SW 1271 (cell line): ENCODE measurements at places on chromosomes 2 and 18.

DNA sequence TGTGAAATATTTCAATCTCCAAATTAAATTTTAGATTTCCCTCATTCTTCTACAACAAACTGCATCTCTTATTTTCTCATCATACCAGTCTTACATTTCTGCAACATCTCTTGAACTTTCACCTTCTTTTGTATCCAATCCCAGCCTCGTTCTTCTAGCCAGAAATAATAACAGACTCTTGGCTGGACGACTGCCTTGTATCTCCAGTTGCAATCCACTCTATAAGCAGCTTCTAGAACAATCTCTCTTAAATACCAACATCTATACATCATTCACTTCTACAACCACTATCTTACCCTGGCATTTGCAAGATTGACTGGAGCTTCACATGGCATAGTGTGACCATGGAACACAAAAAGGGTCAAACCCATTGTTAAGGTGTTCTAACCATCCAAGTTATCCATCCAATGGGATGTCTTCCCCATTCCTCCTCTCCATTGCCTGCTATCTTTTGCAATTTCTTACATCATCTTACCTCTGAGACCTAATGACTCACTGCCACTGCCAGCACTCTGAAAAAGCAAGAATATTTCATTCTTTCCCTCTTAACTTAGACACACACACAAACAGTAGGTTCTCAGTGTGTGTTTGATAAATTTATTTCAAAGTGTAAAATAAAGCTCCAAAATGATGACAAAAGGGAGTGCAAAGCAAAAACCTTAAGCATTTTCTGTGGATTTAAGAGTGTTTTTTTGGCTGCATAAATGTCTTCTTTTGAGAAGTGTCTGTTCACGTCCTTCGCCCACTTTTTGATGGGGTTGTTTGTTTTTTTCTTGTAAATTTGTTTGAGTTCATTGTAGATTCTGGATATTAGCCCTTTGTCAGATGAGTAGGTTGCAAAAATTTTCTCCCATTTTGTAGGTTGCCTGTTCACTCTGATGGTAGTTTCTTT, 145.6 kb downstream of the METTL4 start:
- no peak for DNase-seq

DNA sequence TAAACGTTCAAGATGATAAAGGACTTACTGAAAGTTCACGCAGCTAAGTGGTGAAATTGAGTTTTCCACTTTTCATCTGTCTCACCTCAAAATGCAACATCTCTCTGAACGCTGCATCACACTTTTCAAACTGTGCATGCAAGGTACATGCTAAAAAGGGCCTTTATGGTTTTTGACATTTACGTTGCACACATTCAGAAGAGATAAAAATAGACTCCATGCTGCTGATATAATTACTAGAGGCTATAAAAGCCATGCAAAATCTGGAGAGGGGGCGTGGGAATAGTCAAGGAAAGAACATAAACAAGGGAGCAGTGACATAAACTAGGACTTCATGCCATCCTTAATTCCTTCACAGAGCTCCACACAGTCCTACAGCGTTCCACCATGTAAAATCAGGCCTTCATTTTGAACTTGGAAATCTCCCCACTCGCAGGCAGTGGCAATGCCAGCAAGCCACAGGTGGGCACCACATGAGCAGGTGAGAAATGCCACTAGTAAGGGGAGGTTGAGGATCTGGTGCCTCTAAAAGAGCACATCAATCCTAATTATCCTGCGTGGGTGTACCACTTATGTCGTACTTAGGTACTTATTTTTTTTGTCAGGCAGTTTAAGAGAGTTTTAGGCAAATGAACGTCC, 71.4 kb downstream of the ZEB2 start:
- no peak for DNase-seq

DNA sequence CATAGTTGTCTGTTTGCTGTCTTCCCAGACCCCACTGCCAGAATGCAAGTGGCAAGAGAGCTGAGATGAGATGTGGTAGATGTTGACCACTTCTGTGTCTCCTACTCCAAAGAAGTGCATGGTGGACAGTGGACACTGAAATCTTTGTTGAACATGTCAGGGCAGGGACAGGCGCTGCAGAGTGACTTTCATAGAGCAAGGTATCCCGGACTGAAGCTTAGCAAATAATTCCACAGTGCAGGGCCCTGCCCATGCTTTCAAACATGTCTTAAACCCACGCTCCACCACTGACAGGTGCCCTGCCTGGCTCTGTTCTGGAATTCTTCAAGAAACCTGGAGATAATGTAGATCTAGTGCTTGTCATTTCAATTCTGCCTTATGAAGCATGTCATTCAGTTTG, 470.5 kb upstream of the ID2 start:
- DNase-seq, result no peak

DNA sequence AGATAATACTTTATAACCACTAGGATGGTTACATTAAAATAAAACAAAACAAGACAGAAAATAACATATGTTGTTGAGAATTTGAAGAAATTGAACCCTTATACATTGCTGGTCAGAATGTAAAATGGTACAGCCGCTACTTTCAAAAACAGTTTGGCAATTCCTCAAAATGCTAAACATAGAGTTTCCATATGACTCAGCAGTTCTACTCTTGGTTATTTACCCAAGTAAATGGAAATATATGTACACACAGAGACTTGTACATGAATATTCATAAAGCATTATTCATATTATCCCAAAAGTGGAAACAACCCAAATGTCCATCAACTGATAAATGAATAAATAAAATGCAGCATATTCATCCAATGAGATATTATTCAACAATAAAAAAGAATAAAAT, 92.5 kb upstream of the LRATD1 start:
- no peak for DNase-seq

DNA sequence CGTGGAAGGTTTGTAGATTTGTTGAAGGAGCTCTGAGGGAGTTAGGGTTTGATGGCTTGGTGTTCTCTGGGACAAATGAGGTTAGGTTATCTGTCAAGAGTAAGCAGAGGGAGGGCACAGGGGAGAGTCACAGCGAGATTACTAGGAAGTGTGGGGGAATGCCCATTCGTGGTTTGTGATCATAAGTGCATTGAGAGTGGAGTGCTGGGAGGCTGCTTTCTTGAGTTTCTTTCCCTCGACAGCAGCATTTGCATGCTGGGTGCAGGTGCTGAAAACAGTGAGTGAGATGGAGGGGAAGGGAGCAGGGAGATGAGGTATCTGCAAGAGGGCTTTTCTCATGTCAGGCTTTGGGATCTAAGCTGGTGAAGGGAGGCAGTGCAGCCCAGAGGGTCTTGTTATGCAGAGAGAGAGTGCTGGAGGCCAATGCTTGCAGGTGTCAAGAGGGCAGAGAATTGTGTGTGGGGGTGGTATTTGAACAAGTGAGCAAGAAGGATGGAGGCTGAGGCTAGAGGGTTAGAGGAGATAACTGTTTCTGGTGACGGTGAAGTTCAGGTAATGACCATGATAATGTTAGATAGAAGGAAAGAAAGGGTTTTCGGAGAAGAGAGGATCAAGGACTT, 8.8 kb downstream of the RALB start:
- DNase-seq, result no peak

DNA sequence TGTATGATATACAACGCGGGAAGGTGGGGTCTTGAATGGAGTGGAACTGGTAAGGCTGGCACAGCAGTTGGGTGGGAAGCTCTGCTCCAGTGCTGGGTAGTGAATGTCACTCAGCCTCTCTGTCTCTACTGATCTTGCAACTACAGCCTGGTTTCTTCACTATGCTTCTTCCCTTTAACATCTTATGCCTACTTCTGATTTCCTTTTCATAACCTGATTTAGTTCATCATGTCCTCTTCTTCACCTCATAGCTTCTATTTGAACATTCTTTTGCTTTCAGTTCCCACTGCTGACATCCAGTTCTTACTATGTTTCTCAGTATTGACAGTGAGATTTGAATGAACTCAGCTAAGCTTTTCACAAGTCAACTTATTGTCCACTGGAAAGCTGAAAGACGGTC, 286.2 kb downstream of the ARL6IP6 start:
- DNase-seq, result no peak

DNA sequence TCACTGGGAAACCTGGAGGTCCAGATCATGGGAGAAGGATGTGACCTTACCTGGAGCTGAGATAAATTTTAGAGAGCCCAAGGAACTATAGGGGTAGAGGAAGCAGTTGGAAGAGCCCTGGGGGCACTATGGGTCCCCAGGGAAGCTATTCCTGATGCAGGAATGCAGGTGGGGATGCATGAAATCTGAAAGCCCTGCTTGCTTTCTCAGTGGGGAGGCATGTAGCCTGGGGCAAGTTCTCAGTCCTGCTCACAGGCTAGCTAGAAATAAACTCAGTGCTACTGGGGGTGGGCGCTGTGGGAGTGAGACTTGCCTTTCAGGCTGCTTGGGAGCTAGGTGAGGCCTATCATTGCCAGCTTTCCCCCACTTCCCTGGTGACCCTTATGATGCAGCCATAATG, 499.7 kb downstream of the PTH2R start:
- no peak for DNase-seq

- no peak for DNase-seq
These were observed 66.6 kb downstream of the ZBTB7C start for GRCh38 chr18:48342581-48342980.

DNA sequence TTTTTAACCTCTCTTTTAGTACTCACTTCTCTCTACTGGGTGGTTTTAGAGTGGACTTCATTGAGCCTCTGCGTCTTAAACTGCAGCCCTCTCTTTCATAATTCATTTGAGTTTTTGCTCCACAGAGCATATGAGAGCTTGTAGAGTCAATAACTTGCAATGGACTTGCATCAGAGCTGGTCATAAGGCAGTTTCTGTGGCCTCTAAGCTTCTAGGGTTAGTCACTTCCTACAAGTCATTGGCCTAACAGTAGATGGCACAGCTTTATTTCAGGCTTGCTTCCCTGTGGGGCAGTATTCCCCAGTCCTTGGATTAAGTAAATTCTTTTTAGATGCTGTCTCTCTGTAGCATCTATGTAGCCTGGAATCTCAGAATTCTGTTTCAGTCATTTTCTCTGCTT, 1435.7 kb downstream of the LRP1B start:
- DNase-seq, result no peak

DNA sequence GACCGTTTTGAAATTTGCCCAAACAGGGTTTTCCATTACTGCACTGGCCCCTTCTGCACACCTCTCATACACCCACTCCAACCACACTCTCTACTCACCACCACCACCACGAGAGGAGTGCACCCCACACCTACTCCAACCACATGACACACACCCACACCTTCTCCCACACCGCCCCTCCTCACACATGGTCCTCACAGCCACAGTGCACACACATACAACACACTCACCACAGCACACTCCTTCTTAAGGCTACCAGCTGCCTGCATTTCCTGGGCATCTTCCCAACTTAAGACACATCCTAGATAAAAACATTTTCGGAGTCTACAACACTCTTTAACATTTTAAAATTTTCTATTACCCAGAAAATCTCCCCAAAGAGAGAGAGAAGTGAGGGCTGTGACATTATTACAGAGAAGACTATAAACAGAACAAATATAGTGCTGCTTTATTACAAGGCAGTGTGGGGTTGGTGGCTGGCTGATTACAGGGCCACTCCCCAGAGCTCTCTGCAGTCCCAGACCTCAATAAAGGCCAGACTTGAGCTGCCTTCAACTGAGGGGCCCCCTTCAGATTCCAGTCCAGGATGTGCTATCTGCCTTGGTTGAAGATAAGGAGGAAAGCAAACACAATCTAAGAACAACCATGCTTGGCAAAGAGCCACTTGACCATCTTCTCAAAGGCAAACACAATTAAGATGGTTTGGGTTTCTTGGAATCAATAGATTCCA, 36.1 kb downstream of the NHEJ1 start:
- no peak for DNase-seq

DNA sequence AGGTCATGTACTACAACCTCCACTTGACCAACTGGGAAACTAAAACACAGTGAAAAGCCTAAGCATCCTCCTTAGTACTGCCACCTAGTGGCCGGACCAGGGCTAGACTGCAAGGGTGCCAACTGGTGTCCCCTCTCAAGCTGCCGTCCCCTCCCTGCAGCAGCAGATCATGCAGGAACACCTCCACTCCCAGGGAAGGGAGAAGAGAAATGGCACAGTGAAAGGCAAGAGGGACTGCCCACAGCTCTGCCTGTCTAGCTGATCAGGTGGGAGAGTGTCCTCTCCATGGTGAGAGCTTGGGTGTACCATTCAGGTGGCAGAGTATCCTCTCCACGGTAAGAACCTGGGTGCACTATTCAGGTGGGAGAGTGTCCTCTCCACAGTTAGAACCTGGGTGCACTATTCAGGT, 78.1 kb downstream of the AAK1 start:
- peak; percentile 47 for DNase-seq

DNA sequence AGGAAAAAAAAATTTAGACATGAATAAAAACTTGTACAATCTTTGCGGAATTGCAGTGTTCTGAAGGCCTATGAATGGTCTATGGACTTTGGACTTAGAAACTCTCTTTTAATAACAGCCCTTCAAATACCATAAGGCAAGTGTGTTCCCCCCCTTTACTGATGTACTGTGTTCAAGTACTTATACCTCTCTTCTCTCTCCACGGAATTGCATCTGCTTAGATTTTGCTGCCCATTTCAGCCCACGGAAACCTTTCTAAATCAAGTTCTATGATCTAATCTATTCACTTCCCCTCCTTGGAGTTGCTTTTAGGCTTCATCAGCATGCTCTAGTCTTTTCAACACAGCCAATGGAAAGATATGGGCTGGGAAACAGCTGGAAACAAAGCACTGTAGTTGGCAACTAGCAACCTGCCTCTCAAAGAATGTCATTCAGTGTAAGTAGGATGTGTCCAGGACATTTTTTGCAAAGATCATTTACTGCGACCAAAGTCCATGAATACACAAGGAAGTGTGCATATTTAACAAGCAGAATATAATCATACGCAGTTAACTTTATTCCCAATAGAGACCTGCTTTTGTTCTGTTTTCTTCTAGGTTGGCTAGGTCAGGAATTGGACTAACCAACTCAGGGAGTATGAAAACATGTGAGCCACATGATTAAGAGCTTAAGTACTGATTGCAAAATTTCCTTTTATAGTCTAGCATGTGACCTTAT, 58.0 kb downstream of the SLC40A1 start:
- no peak for DNase-seq

GRCh38 chr2:18690342-18690741, 101.0 kb upstream of the NT5C1B start:
- no peak for DNase-seq

GRCh38 chr2:225531559-225531958, 132.0 kb downstream of the NYAP2 start:
- no peak for DNase-seq

DNA sequence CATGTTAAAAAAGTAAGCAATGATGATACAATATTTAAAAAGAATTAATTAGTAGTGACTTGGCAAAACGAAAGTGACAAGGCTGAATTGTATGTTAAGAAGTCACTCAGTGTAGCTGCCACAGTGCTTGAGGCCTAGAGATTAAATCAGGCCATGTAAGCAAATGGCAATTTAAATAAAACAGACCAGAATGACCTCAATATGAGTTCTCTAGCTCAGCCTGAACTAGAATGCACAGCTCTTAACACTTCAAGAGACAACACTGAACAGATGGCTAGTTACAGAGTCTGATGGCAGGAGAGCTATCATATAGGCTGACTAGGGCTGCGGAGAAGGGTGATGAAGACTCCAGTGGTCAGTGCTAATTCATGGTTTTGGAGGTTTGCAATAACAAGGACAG, 117.9 kb upstream of the ZBTB14 start:
- DNase-seq, result no peak

GRCh38 chr2:201931475-201931874, 102.2 kb upstream of the FZD7 start:
- DNase-seq, result no peak

GRCh38 chr2:174959787-174960186, 45.4 kb downstream of the CHN1 start:
- no peak for DNase-seq

GRCh38 chr2:21466341-21466927, 342.7 kb downstream of the TDRD15 start:
- no peak for DNase-seq
